ENCODE measurements at places on chromosomes 7 and 10.
A peak's percentile ranks its signal among the peaks of the same experiment; 100 is the strongest.

DNA sequence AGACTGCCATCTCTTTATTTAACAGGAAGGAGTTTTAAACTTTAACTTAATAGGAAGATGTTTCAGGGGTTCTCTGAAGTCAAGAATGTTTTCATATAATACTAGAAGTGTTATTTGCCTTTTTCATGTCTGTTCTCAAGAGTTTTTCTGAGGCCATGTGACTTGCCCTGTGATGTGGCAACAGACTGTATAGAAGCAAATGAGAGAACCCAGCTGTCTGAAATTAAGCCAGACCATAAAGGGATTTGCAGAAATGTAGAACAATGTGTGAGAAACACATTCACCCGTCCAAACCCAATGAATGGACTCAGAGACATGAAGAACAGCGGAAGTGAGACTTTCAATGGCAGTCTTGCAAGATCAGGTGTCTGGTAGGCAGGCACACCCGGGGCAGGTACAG, 23.8 kb downstream of the MAPK8 start:
- DNase-seq, result no peak

DNA sequence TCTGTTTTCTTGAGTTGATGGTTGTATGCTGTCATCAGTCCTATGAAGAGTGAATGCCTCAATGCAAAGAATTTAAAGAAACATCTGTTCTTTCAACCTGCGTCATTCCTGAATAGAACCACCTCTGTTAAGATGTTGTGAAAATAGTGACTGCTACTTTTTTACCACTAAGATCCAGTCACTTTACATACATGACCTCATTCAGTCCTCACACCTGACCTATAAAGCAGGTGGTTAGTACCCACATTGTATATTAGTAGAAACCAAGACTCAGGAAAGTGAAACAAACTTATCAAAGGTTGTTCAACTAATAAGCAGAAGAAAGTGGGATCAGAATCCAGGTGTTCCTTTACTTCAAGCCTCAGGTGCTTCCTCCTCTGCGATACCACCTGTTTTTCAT, 64.8 kb downstream of the ITGB8 start:
- no peak for DNase-seq

- DNase-seq, result no peak
Observed at GRCh38 chr10:91493313-91493712, 83.2 kb downstream of the HECTD2 start.

DNA sequence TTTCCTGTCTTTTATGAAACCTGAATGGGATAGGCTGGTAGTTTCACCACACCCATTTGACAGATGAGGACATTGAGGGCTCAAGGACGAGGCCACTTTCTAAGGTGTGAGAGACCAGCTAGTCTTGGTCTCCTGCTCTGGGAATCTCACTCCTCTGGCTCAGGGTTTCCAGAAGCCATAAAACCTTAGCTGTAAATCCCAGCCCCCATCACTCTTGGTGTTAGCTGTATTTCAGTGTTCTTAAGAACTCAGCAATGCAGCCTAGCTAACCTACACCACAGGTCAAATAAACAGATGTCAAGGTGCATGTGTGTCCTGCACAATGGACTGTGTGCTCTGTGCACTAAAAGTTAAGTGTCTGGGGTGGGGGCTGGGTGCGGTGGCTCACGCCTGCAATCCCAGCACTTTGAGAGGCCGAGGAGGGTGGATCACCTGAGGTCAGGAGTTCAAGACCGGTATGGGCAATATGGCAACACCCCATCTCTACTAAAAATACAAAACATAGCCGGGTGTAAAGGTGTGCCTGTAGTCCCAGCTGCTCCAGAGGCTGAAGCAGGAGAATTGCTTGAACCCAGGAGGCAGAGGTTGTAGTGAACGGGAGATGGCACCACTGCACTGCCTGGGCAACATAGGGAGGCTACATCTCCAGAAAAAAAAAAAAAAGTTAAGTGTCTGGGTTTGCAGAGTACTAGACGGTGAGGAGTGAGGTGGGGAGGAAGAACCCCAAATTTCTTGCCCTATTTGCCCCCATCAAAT, 567 bp upstream of the EPO start:
- DNase-seq, result no peak

DNA sequence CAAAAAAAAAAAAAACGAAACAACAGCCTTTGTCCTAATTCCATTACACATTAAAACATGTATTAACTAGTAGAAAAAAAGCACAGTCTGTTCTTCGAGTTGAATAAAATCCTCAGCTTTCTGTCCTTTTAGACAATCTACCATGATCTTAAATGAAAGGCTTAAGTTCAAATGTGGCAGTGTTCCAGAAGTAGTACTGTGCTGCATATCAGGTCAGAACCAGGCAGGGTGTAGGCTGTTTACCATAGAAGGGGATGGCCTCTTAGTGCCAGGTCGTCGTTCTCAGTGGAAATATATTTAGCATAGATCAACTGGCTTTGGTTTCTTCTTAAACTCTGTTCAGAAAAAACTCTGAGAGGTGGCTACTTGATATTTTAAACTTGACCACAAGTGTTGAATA, 612.0 kb downstream of the CNTNAP2 start:
- DNase-seq, result no peak

- no peak for DNase-seq
Observed at GRCh38 chr7:127477295-127478023, 85.0 kb upstream of the ZNF800 start.

GRCh38 chr10:100168313-100168643, 17.6 kb downstream of the ERLIN1 start:
- no peak for DNase-seq

DNA sequence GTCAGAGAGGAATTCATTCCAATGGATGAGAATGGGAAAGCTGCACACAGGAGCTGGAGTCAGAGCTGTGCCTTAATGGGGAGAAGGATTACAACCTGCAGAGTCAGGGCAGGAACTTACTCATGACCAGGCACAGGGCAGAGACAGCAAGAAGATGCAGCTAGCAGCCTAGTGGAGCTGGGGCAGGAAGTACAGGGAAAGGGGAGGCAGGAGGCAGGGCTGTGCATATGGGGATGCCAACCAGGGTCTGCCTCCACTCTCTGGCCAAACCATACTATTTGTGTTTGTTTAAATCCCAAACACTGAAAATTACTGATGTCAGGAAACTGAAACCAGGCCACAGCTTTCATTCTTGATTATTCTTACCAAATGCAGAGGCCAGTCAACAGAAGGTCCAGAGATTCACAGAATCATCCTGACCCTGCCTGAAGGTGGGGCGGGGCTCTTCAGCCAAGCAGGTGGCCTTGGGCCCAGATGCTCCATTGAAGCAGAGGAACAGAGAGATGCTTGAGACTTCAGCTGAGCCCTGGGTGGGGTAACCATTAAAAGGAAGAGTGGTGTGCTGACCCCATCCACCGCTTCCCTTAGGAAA, 461.9 kb downstream of the KCNMA1 start:
- DNase-seq, result no peak

GRCh38 chr10:102661658-102662028, 17.4 kb downstream of the TRIM8 start:
- no peak for DNase-seq

- DNase-seq, result no peak
Observed at GRCh38 chr7:95317546-95317945, 6.8 kb downstream of the PON1 start.

GRCh38 chr10:104680467-104681401, 39.6 kb downstream of the SORCS3 start:
- DNase-seq, result peak; percentile 68

GRCh38 chr7:106425017-106425719, 140.4 kb upstream of the NAMPT start:
- DNase-seq, result peak; percentile 79

DNA sequence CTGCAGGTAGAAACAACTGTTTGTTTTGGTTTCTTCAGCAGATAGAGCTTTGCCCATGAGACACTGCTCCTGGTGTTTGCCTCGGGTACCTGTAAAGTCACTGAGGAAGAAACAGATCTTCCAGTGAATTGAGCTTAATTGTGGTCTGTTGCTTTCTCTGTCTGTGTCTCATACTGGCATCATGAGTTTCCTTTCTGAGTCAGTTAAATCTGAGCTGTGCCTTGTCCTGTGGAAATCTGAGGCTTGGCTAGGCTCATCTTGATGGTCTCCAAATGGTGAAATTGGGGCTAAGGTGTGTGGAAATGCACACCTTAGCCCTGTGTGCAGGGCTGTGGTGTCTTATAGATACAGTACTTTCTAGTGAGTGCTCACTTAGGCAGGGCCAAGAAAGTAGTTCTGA, 67.4 kb downstream of the GBF1 start:
- DNase-seq, result no peak

DNA sequence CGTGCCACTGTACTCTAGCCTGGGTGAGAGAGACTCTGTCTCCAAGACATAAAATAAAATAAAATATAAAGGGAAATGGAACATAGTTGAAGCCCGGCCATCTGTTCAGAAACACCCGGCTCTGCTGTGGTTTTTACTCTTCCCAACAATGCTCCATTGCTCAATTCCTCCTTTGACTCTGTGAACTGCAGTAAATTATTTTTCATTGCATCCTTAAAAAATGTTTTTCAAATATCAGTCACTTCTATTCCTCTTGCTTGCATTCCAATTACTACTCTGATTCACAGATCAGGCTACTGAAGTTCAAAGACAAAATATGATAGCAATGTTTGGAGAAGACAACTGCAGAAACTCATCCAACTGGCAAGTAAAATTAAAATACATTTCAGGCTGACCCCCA, 983.0 kb downstream of the SORCS1 start:
- DNase-seq, result no peak

GRCh38 chr10:62815381-62816075, 638 bp downstream of the EGR2 start:
- DNase-seq, result peak; percentile 68

DNA sequence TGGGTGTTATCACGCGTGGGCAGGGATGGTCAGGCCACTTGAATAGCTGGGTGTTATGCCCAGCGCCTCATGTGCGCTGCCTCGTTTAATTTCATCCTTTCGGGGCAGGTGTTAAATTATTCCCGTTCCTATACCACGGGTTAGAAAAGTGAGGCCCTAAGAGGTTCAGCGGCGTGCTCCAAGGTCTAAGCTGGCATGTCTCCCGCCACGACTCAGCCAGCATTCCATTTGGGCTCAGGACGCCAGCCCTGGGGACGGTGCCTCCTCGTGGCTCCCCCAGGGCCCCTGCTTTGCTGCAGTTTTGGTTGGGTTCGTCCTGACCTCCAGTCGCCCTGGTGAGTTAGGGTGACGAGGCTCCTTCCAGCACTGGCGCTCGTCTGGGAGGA, 124.5 kb downstream of the TRRAP start:
- DNase-seq, result no peak

DNA sequence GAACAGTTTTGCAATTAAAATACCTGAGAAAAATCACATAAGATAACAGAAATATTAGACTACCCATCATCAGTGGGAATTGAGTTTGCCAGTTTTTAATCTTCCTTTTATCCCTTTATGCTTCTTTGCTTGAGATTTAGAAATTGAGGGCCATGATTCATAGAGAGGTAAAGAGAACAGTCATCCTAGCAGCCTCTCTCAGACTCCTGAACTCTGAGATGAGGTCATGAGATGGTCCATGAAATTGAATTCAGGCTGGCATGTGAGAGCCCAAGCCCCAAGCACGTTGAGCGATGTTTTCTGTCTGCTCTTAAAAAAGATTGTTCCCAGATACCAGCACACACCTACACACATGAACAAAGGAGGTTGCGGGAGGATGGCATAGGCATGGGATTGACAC, 91.1 kb downstream of the CREB5 start:
- no peak for DNase-seq

DNA sequence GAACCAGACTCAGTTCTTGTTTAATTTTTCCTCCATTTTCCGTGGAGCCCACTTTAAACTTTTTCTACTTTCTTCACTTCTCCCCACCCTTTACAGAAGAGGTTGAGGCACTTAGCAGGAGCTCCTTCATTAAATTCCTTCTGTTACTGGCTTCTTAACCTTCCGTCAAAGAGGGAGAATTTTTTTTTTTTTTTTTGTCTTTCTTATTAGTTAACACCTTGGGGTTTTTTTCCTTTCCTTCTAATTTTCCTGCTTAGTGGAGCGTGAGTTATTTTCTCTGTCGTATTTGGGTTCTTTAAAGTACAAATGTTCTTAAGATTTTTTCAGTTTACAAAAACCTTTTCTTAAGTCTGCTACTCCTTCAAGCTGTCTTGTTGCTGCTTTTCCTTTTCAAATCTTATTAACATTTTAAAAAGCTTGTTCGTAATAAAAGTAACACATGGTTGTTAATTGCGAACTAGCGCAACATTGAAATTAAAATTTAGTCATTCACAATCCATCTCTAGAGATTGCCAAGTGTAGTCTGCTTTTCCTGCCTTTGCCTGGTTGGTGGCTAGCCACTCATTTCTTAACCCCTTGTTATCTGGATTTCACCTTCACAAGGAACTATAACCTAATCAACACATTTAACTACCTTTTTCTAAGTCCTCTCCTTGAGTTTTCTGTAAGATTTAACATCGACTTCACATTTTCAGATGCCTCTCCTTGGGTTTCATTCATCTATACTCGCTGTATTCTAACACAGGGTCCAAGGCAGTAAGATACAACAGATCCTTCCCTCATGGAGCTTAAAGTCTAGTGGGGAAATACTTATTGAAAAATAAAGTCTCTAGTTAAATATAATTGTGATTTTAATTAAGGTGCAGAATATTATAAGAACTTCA, 2.0 kb downstream of the BMPR1A start:
- DNase-seq, result no peak

DNA sequence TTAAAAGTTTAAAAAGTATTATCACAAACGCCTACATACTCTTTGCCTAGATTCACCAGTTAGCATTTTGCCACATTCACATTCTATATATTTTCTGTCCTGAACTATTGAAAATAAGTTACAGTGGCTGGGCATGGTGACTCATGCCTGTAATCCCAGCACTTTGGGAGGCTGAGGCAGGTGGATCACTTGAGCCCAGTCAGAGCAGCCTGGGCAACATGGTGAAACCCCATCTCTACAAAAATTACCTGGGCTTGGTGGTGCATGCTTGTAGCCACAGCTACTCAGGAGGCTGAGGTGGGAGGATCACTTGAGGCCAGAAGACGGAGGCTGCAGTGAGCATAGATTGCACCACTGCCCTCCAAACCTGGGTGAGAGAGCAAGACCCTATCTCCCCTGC, 5.3 kb downstream of the ARPC1A start:
- no peak for DNase-seq

DNA sequence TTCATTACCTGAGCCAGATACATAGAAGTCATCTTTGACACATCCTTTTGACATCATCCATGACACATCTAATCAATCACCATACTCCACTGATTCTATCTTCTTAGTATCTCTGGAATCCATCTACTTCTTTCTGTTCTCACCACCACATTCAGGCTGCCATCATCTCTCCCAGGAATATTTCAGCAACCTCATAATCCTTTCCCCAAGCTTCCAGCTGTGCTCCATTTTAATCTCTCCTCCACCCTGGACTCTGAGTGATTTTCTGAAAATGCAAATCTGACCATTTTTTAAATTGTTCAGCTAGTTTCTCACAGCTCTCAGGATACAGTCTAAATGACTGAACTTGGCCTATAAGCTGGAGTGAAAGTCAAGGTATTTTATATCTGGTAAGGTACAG, 2.5 kb upstream of the BTRC start:
- no peak for DNase-seq

DNA sequence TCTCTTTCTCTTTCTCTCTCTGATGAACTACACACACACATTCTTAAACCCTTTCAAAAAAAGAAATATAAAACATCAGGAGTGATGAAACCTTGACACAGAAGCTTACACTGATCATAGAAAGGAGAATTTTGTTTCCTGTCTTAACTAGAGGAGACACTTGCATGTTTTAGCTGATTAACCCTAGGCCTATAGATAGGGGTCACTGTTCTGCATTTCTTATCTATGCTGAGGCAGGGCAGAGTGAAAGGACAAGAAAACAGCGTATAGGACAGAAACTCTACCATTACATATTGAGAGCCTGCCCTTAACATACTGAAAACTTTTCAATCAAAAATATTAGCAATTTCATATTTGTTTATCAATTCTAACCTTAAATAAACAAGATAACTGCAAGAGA, 680.6 kb upstream of the MBL2 start:
- no peak for DNase-seq

Measured in upper lobe of right lung (tissue), 1 donor.